ENCODE measurements at places on chromosomes 7 and 10.
A peak's percentile ranks its signal among the peaks of the same experiment; 100 is the strongest.

- no peak for DNase-seq
Observed at GRCh38 chr7:2508327-2509215, 11.0 kb upstream of the LFNG start.

GRCh38 chr7:131284702-131285419 lies 42.8 kb upstream of the MKLN1 start:
- no peak for DNase-seq

DNA sequence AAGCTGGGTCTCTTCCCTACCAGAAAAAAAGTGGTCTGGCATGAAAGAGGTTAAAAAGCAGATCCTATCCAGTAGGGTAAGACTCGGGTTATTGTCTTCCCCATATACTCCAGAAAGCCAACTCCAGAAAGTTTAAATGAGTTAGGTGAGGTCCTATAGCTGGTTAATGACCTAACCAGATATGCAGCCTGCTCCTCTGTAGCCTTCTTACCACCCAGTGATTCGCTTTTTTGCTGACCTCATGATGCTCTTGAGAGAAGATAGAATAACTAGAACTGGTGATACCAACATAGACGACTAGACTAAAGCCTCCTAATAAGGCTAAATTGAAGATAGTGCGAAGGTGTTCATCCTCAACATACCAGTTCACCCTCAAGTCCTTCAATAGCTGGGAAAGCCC lies 675 bp upstream of the GIMAP1 start:
- no peak for DNase-seq

DNA sequence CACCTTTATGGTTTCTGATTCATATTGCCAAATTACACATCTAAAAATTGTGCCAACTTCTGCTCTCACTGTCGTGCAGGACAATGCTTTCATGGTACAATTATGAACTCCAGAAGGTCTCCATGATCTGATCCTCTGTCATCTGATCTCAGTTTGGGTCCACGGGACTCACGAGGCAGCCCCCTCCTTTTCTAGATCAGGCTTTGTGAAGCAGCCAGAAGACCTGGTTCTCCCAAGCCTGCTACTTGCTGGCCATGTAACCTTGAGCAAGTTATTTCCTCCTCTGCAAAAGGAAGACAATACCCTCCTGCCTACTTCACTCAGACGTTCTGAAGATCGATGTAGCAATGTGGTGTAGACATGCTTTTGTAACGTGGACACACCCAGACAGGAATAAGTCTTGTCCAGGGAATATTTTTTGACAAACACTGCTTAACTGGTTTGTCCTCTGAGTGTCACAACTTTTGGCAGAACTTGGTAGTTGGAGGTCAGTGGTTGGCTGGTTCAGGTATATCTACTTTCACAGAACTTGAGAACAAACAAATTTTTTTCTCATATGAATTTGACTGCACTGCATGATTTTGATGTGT lies 19.6 kb downstream of the CALML3 start:
- no peak for DNase-seq

DNA sequence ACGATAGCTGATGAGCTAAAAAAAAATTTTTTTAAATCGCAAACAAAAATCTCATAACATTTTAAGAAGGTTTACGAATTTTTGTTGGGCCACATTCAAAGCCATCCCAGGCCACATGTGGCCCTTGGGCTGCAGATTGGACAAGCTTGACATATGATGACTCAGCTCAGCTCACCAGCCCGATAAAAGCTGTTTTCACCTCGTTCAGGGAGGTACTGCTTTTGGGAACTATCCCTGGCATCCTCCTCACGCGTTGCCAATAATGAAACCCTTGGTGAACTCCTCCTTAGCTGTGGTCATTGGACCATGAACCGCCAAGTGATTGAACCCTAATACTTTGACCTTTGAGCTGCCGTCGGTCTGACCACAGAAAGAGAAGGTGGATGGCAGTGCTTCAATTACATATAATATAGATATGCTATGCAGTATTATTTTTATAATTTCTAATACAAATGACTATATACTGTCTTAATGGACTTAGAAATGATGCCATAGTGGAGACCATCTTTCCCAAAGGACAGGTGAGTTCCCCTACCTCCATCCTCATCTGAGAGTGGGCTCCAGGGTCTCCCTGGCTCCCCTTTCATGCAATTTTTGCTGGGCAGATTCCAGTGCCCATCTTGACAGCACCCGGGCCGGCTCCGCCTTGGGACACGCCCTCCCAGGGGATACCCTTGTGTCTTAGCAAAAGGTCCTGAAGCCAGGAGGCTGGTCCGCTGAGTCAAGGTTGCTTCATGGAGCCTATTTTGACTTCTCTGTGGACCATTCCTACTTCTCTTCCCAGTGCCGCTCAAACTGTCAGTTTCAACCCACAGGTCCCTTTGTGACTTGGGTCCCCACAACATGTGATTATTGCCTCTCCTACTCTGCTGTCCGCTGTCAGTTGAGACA lies 707.2 kb downstream of the PARD3 start:
- no peak for DNase-seq

GRCh38 chr10:61257956-61258496 lies 195.2 kb downstream of the TMEM26 start:
- DNase-seq, result no peak

GRCh38 chr10:100338434-100339036 lies 8.5 kb upstream of the SCD start:
- DNase-seq, result no peak

GRCh38 chr10:126387931-126388911 lies at the start of gene ADAM12:
TSS of gene ADAM12 (minus strand) at chr10:126388477. CDS start at chr10:126388145, 332 bp downstream.
- no peak for DNase-seq

DNA sequence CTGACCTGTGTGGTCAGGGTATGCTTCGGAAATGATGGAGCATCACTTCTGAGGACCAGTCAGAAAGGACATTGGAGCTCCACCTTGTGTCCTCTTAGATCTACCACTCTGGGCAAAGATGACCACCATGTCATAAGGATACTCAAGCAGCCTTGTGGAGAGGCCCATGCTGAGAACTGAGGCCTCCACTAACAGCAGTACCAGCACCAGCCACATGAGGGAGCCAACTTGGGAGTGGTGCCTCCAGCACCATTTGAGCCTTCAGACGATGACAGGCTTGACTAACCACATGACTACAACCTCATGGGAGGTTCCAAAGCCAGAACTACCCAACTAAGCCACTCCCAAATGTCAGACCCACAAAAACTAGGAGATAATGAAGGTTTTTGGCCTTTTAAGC lies 116.0 kb downstream of the NPTX2 start:
- DNase-seq, result peak; percentile 40

- DNase-seq, result no peak
Observed at GRCh38 chr7:133185512-133185911, 67.4 kb upstream of the EXOC4 start.

DNA sequence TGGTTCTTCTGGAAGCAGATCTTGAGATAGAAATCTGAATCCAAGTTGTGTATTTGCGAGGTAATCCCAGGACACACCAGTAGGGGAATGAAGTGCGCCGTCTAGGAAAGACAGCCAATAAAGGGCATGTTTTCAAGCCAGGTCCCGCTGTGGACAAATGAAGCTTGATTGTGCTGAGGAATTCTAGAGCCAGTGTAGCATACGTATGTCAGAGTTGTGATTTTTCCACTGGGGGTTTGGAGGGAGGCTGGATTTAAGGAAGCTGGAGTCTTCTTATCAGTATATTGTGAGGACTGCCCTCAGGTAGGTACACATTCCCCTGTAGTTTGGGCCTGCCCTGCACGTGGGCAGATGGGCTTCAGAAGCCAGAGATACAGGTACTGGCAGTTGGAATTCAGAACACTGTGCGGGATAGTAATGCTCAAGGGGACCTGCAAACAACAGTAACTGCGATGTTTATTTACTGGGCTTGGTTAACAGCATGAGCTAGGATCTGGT lies 50.9 kb downstream of the GALNT11 start:
- no peak for DNase-seq

GRCh38 chr7:122550545-122550944 lies 148.4 kb downstream of the RNF133 start:
- DNase-seq, result no peak

GRCh38 chr7:134690614-134691504 lies 44.2 kb downstream of the BPGM start:
- DNase-seq, result no peak

GRCh38 chr10:7608001-7608400 lies 58.8 kb downstream of the ITIH5 start:
- no peak for DNase-seq

- no peak for DNase-seq
Observed at GRCh38 chr7:43458330-43459018, 124.4 kb upstream of the STK17A start.

- no peak for DNase-seq
Observed at GRCh38 chr7:32929430-32930143, 27.7 kb upstream of the FKBP9 start.

GRCh38 chr7:7996568-7996967 lies 28.0 kb downstream of the GLCCI1 start:
- no peak for DNase-seq

DNA sequence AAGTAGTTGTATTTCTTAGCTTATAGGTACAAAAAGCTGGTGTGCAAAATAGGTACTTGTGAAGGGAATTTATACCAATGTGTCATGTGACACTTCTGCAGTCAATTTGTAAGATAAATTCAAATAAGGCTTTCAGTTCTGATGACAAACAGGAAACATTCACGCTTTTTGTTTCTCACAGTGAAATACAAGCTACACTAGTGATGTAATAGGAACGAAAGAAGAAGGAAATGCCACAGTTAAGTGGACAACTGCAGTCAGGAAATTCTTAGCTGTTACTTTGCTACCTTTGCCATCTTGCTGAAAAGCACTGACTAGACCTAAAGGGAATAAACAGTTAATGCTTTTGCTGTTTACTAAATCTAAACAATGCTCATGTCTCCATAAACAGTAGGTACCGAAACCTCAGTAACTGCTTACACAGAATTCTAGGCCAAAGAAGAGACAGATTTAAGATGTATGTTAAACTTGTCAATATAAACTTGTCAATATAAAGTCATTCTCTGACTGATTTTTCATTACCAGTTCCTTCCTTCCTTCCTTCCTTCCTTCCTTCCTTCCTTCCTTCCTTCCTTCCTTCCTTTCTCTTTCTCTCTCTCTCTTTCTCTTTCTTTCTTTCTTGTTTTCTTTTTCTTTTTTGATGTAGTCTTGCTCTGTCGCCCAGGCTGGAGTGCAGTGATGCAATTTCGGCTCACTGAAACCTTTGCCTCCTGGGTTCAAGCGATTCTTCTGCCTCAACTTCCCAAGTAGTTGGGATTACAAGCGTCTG lies 10.1 kb downstream of the OTUD1 start:
- peak; percentile 40 for DNase-seq

DNA sequence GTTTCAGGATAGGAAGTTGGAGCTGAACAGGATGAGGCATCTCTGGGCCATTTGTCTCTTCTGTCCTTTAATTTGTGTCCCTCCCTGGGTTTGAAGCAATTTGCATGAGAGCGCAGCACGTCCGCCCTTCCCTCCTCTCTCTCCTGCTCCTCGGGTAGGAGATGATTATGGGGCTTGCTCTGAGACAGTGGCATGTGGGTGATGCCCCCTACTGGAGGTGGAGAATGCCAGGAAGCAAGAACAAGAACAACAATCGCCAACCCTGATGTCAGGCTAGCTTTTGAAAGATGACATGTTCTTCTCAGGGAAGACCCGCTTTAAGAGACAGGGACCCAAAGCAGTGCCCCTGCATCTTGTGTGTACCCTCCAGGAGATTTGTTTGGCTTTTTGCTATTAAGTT lies 63.9 kb upstream of the LOXL4 start:
- DNase-seq, result no peak

- DNase-seq, result no peak
Observed at GRCh38 chr10:13816195-13816925, 229.6 kb downstream of the PRPF18 start.

- DNase-seq, result no peak
Observed at GRCh38 chr7:120442838-120443237, 169.9 kb downstream of the KCND2 start.

DNA sequence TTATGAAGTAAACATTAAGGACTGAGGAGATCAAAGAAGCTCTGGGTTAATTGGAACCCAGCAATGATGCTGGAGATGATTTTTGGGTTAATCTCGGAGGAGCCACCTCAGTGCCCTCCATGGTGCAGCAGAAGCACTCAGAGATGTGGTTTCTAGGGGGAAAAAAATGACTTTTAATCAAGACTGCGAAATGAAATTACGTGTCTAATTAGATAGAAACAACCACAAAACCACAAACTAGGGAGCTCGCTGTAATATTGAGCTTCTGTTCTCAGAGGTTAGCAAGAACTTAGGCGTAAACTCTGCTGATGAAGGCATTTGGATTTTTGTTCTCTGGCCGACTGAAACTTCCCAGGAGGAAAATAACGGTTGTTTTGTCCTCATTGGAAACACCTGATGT lies 319.0 kb downstream of the GRID1 start:
- no peak for DNase-seq

GRCh38 chr10:133405844-133406527 lies 12.0 kb downstream of the MTG1 start:
- no peak for DNase-seq

DNA sequence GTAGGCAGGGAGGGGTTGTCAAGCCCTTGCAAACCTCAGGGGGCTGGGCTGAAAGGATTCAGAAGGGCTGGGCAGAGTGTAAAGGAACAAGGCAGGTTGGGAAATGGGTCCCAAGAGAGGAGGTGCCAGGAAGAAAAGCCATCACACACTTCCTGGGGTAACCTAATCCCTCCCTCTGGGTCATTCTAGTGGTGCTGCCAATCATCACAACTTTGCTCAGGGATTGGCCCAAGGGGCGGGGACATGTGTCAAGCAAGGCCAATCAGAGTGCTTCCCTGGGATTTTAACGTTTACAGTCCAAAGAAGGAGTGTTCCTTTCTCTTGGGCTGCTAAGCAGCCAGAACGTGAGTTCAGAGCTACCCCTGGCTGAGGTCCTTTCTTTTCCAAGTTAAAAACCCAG lies 57.1 kb upstream of the NPTX2 start:
- DNase-seq, result no peak

GRCh38 chr7:100612730-100613390 lies 520 bp downstream of the MOSPD3 start:
- DNase-seq, result no peak

DNA sequence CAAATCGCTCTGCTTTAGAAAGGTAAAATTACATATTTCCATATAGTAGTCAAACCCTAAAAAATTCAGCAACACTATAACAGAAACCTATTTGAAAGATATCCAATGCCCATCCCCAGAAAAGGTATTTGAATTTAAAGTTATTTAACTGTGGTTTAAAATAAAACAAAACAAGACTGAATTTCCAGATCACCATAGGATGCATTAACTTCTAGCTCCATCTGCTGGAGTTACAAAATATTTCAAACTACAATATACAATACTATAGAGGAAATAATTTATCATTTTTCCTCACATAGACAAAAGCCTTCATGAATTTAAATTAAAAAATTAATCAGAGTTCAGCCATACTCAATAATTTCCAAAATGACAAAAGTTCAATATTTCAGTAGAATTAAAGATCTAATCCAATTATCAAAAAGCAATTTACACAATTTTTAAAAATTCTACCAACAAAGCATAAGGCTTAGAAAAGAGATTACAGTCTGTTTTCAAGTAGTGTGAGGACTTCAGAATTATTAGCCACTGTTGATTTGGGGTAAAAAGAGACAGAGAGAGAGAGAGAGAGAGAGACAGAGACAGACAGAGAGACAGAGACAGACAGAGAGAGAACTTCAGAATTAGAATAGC lies 75.9 kb downstream of the LMBR1 start:
- DNase-seq, result no peak

Data from GM18507 (cell line).